ENCODE measurements at places on chromosomes 5 and 9.

DNA sequence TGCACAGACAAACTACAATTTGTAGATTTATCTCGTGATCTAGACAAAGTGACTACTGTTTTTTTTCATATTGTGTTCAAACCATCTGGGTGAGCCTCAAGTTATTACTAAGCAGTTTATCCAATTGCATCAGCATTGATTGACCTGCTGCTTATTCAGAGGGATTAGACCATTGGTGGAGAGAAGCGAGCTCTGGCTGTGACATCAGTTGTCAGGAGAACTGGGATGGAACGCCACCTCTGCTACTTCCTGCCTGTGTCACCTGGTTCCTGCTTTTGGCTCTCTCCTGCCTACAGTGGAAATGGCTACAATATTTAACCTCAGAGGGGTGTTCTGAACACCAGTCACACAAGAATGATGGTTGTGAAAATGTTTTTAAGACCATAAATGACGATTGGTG, 12.1 kb downstream of the NR4A3 start:
- no peak for DNase-seq

- DNase-seq: no peak
These were observed 467.2 kb downstream of the KIF4B start for GRCh38 chr5:155480731-155481131.

GRCh38 chr5:124235576-124235975, 510.9 kb downstream of the ZNF608 start:
- no peak for DNase-seq

- no peak for DNase-seq
These were observed 79.6 kb downstream of the CSNK1A1 start for GRCh38 chr5:149471406-149472183.

DNA sequence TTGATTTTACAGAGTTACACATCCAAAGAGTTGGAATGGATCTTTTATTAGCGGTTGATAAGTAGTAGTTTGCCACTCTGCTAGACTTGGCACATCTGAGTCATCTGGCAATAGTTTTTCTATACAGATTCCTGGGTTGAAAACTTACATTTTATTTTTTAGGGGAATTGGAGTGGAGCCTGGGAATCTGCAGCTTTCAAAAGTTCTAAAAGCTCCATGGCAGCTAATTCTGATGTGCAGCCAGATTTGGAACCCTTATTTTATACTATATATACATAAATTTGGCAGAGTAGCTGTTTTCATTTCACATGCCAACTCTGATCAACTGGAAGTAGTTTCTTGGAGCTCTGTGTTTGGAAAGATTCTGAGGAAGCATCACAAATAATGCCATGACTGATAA, 715.5 kb downstream of the TLR4 start:
- no peak for DNase-seq

GRCh38 chr5:96788112-96788749, 19.5 kb downstream of the ERAP1 start:
- no peak for DNase-seq

GRCh38 chr5:116703941-116704340, 129.3 kb upstream of the SEMA6A start:
- no peak for DNase-seq

DNA sequence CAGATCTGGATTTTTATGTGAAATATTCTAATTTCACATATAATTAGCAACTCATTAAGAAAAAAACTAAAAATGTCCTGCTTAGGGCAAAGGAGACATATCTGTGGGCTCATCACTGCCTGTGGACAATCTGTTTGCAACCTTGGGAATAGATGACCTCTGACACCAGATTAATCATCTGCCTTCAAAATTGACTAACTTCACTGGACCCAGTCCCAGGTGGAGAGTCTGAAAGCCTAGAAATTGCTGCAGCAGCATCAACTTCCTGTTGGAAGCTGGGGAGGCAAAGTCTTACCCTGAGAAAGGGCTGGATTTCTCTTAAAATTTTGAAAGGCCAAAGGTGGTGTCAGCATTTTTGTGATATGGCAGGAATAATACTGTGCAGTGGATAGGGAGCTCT, 76.3 kb upstream of the TNC start:
- DNase-seq: no peak

- DNase-seq: no peak
These were observed 138.2 kb upstream of the PLPPR1 start for GRCh38 chr9:100890321-100890720.

GRCh38 chr9:96327694-96328352, 25.8 kb upstream of the HSD17B3 start:
- no peak for DNase-seq

DNA sequence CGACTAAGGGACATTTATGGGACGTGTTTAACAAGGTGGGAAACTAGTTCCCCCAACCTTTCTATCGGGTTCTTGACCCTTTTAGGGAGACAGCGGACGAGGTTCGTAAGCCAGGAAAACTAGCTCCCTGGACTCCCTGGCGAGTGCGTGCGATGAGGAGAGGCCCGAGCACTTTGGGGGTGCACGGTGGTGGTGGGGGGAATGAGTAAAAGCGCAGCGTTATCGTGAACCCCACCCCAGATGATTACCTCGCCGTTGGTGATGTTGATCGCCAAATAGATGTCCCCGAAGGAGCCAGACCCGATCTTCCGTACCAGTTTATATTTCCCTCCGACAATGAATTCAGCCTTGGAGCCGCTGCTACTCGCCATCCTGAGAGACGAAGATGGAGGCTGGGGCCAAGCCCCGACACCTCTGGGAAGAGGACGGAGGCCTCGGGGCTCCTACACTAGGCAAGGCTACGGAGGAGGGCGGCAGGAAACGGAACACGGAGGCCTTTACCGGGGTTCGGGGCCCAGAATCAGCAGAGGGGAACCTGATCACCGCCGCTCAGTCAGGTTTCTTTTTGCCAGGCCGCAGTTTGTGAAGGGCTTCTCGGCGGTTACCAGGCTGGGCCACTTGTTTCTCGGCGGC, 529 bp downstream of the CSNK1A1 start:
- DNase-seq: no peak

- DNase-seq: no peak
These were observed 165.1 kb downstream of the PLK2 start for GRCh38 chr5:58294598-58295305.

GRCh38 chr9:102428305-102428704, 566.8 kb upstream of the CYLC2 start:
- DNase-seq: no peak

DNA sequence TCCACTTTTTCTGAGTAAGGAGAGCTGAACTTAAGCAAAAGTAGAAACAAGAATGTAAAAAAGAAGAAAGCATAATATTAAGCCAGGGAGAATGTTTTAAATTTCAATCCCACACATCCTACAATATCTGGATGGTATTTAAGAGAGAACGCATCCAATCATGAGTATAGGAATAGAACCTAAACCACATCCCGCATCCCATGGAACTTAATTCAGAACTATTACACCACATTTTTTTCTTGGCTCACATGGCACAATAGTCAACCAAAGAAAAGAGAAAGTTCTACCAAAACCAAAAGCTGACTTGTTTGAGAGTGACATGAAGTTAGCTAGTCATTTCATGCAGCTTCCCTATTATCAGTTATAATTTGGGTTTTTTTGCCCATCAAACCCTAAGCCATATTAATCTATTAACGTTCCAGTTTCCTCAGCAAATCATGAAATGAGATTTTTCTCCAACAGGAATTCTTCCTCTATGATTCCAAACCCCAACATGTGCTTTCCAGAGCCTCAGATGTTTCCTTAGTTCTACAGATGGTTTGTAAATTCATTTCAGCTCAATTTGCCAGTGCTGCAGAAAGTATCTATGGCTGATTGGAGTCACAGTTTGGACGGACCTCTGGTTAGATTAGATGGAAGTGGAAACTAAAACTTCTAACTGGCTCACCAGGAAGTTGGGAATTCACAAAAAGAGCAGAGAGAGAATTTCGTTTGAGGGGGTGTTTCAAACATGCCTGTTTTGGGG, 22.5 kb downstream of the ADAMTSL1 start:
- no peak for DNase-seq

DNA sequence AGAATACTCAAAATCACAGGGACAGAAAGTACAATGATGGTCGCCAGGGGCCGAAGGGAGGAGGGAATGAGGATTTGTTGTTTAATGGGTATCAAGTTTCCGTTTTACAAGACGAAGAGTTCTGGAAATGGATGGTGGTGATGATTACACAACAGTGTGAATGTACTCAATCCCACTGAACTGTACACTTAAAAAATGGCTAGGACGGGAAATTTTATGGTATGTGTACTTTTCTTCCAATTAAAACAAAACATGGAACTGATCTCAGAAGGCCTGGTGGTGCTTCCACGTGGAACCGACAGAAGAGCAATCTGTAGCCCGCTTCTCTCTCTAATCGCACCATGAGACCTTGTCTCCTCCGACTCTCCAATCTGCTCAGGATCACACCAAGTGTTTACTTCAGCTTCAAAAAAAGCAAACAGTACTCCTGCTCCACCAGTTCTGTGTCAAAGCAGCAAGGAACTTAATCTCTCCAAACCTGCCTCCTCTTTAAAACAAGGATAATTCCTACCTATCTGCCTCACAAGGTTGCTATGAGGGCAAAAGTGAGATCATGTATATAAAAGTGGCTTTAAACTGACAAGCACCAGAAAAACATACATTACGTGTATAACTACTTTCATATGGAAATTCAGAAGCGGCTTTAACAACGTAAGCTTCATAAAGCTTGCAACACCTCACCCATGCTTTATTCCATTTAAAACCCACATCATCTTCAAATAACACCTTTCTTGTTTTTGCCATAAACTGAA, 2.1 kb downstream of the ECPAS start:
- DNase-seq: no peak

GRCh38 chr5:128736553-128736952, 198.5 kb upstream of the FBN2 start:
- DNase-seq: no peak

- DNase-seq: no peak
These were observed 123.0 kb upstream of the FST start for GRCh38 chr5:53357439-53357838.

GRCh38 chr5:146538432-146538831, 22.4 kb upstream of the GPR151 start:
- DNase-seq: no peak

DNA sequence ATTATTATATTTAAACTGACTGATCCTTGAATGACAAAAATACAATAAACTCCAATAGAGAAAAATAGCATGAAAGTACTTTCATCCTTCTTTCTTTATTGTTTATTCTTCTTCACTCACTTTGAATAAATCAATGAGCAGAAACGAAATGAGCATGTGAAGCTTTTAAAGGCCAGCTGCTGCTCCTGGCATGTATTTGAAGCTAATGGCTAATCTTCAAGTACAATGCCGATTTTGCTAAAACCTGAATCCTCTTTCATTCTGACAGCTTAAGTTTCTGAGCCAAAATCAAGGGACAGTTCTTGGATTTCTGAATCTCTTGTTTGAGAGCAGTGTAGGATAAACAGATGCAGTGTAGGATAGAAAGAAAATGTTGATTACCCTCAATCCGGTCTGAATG, 237.3 kb downstream of the CDH10 start:
- DNase-seq: no peak

DNA sequence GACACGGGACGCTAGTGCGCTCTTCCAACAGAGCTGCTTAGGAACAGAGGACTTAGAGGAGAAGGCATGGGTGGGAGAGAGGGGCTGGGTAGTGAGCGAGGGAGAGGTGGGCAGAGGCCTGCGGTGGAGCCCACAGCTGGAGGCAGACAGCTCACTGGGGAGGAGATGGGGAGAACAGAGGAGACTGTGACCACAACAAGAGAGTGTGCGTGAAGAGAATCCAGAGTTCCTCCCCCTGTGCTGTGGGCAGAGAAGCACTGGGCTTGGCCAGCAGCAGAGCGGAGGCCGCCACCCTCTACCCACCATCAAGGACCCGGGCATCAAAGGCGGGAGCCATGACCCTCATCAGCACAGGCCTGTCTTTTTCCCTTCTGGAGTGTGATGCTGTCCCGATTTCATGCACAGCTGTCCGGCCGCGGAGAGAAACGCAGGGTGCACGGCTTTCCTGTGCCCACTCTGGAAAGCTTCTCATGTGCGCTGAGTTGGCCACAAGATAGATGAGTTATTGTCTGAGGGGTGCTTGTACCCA, 228.3 kb upstream of the IRX4 start:
- no peak for DNase-seq

GRCh38 chr9:35871545-35871944, 1.3 kb upstream of the OR13J1 start:
- DNase-seq: no peak

GRCh38 chr5:134345996-134346395, 21.0 kb downstream of the CDKL3 start:
- no peak for DNase-seq

DNA sequence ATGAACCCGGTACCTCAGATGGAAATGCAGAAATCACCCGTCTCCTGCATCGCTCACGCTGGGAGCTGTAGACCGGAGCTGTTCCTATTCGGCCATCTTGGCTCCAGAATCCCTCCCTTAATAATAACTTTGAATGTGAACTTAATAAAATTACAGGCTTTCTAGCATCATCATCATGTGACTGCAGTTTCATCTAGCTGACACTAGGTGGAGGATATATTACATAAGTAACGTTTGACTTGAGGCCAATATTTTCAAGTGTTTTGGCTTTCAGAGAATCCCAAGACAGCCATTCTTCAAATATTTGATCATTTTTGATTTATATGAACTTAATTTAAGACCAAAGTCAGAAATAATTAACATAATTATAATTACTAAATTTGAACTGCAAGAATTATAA, 474.9 kb upstream of the CDH10 start:
- no peak for DNase-seq

DNA sequence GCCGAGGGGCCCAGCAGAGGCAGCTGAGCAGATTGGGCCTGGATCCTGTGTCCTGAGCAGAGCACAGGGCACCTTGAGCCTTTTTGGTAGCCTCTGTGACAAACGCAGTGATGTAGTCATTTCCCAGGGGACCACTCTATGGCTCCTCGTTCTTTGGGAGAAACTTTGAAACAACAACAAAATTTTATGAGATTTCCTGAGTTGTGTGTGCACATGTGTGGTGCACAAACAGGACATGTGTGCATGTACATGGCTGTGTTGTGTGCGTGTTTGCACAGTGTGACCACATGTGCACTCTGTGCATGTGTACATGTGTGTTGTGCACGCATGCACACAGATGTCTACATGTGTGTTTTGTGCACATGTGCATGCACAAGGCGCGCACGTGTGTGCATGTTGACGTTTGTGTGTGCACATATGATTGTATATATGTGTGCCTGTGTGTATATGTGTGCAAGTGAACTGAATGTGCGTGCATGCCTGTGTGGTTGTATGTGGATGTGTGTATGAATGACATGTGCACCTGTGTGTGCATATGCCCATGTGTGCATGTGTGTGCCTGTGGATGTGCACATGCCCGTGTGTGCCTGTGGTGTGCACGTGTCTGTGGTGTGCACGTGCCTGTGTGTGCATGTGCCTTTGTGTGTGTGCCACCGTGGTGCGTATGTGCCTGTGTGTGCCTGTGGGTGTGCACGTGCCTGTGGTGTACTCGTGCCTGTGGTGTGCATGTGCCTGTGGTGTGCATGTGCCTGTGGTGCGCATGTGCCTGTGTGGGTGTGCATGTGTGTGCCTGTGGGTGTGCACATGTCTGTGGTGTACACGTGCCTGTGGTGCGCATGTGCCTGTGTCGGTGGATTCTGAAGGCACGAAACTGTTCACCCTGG, 221.6 kb downstream of the CACNA1B start:
- no peak for DNase-seq

- no peak for DNase-seq
These were observed 7.2 kb downstream of the CHMP5 start for GRCh38 chr9:33272061-33272460.

Data from activated B cell treated with CpG ODN at 0.5 μM for 24 hours (primary cell).